ENCODE measurements at places on chromosomes 1 and 21.

- DNase-seq: no peak
These were observed 34.5 kb downstream of the ARID4B start for GRCh38 chr1:235293322-235293942.

GRCh38 chr1:225942574-225942973, 1.6 kb upstream of the LEFTY2 start:
- DNase-seq: no peak

DNA sequence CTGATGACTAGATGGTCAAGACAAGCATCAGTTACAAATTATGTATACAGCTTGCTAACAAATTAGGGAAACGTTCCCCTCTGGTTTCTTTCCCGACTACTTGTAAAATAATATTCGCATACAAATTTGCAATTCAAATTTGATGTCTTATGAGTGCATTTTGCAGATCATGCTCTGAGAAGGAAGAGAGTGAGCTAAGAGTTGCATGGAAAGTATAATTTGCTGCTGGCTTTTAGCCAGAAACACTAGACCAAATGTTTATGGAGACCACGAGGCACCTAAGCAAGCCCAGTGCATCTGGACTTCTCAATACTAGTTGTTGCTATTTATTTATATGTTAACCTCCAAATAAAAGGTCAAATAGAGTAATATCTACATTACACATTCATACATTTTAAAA, 216.0 kb downstream of the SMYD3 start:
- DNase-seq: no peak

DNA sequence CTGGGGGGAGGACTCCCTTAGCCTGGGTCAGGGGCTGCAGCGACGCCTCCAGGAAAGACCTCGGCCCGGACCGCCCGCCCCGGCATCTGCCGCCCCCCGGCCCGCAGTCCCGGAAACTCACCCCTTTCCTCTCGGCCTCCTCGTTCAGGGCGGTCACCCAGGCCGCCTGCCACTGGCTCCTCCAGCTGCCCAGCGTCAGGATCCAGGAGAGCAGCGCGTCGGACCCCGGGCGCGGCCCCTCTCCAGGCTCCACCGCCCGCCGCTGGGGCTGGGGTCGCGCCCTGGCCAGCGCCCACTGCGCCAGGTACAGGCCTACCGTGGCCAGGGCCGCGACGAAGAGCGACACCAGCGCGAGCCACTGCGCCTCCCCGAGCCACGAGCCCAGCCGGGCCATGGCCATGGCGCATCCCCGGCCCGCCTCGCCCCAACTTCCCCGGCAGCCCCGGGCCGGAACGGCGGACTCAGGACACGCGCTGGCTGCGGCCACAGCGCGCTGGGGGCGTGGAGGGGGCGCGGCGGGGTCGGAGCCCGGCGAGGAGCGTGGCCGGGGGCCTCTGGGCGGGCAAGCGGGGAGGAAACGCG, 478 bp downstream of the C2CD2 start:
- no peak for DNase-seq

- no peak for DNase-seq
These were observed at the start of gene POU3F1 for GRCh38 chr1:38046333-38046883. TSS of gene POU3F1 (minus strand) at chr1:38046793. CDS start at chr1:38046743, 50 bp downstream.

GRCh38 chr1:208438112-208438699, 194.0 kb upstream of the PLXNA2 start:
- no peak for DNase-seq

- DNase-seq: no peak
These were observed 76.5 kb downstream of the VWA5B1 start for GRCh38 chr1:20367116-20367585.

GRCh38 chr1:212557739-212558692, 50.5 kb upstream of the ATF3 start:
- no peak for DNase-seq

GRCh38 chr1:186871784-186872183, 43.0 kb downstream of the PLA2G4A start:
- DNase-seq: no peak

DNA sequence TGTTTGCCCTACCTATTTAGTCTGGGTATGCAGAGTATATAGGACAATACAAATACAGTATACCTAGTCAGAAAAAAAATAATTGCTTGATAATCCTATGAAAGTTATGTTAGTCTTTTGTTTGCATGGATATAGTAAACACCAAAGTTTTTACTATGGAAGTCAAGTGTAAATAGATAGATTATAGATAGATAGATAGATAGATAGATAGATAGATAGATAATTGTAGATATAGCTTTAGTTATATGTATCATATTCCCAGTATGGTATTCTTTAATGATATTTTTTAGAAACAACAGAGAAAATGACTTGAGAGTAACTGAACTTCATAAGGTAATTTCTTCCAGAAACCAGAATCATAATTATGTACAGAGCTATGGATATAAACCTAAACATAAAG, 158.2 kb downstream of the NCAM2 start:
- no peak for DNase-seq

DNA sequence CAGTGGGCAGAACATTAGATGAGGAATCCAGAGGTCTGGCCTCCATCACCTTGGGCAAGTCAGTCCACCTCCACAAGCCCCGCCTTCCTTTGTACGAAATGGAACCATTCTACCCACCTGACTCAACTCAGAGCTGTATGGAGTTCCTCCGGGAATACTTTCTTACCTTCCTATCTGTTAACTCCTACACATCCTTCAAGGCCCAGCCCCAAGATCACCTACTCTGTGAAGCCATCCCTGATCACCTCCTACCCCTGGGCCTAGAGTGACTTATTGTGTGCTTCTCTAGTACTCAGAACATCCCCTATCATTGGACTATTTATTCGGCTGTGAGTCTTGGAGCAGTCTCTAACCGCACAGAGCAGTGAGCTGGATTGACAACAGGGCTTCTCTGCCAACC, 66.7 kb downstream of the GLIS1 start:
- no peak for DNase-seq

GRCh38 chr1:91716339-91716738, 169.6 kb downstream of the TGFBR3 start:
- DNase-seq: no peak

- no peak for DNase-seq
These were observed 91.9 kb downstream of the PRRX1 start for GRCh38 chr1:170755795-170756194.

- no peak for DNase-seq
These were observed 3.6 kb upstream of the FOXD2 start for GRCh38 chr1:47434051-47434842.

DNA sequence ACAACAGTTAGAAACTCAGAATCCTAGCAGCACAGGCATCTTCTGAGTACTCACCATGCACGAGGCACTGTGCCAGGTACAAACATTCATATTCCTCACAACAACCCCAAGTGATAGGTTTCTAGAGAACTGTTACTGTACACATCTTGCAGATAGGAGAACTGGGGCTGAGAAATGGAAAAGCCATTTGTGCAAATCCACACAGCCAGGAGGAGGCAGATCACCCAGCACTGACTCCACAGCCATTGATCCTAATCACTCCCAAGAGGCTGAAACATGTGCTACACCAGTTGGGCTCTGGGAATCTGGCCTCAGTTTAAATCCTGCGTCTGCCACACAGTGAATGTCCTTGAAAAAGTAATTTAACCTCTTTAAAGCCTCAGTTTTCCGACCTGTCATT, 151.0 kb downstream of the ST6GALNAC5 start:
- DNase-seq: no peak

GRCh38 chr1:37471345-37472231, 2.8 kb upstream of the ZC3H12A start:
- DNase-seq: no peak

All from activated T-cell treated with anti-CD3 and anti-CD28 coated beads for 24 hours (primary cell).